ENCODE measurements at places on chromosomes 16 and 17.

GRCh38 chr16:65373097-65373496 is 251.2 kb upstream of the CDH11 start:
- DNase-seq = no peak
- H3K4me3 ChIP-seq = no peak overlapping the region
- H3K27ac ChIP-seq = no peak overlapping the region
- H3K27me3 ChIP-seq = no peaks in the 10 kb centered on the region
- no peaks in the 10 kb centered on the region for H3K4me1 ChIP-seq

DNA sequence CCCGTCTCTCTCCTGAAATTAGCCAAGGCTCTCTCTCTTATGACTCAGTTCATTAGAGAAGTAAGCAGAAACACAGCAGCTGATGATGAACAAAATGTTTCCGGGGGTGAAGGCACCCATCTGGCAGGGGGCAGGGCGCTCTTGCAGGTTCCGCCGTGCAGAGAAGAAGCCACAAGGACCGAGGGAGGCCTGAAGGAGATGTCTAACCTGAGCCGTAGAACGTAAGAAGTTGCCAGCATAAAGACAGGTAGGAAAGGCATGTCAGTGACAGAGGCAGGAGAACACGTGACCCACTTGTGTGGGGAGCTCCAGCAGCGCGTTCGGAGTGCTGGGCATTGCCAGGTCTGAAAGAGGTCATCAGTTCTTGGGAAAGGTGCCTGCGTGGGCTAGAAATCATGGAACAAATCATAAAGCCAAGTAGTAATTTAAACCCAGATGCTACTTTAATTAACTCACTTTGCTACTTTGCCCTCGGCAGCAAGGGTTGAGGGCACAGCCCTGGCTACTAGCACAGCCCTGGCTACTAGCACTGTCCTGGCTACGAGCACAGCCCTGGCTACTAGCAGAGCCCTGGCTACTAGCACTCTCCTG is 198.6 kb downstream of the RPTOR start:
- H3K36me3 ChIP-seq = no peaks in the 10 kb centered on the region
- no peak overlapping the region for H3K27ac ChIP-seq
- DNase-seq = no peak
- no peak overlapping the region for H3K4me3 ChIP-seq
- no peaks in the 10 kb centered on the region for H3K27me3 ChIP-seq

DNA sequence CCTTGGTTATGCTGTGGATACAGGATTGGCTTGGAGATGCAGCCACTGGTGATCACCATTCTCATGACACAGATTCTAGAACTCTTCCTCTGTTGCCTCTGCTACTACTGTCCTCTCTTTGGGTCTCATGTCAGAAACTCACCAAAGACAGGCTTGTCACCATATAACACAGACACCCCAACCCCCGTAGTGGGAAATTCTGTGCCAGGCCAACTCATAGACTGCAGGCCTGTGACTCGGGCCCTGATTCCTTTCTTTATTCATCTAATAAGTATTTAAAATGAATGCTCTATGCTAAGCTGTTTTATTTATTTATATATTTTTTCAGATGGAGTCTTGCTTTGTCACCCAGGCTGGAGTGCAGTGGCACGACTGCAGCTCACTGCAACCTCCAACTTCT is 9.5 kb downstream of the CYB5D2 start:
- no peak for DNase-seq
- H3K4me1 ChIP-seq = no peaks in the 10 kb centered on the region
- H3K36me3 ChIP-seq = peaks cover 18% of the 10 kb centered on the region
- no peak overlapping the region for H3K27ac ChIP-seq

GRCh38 chr16:87658564-87659225 is 56.4 kb downstream of the JPH3 start:
- H3K27me3 ChIP-seq = no peaks in the 10 kb centered on the region
- DNase-seq = no peak
- no peak overlapping the region for H3K4me3 ChIP-seq
- no peak overlapping the region for H3K27ac ChIP-seq
- no peaks in the 10 kb centered on the region for H3K36me3 ChIP-seq
- no peaks in the 10 kb centered on the region for H3K4me1 ChIP-seq

Data from right atrium auricular region (tissue), 2 donors.